ENCODE measurements at places on chromosomes 6 and 20. TPM values are rescaled to one million over a fixed set of nuclear protein-coding genes. Genes with fewer than 3 reads are reported as not detected.
A peak's percentile ranks its signal among the peaks of the same experiment; 100 is the strongest.

The SYTL3 gene
- 1.4 TPM for total RNA-seq

The VSX1 gene
- not detected for total RNA-seq

The SLC32A1 gene
- not detected for total RNA-seq

DNA sequence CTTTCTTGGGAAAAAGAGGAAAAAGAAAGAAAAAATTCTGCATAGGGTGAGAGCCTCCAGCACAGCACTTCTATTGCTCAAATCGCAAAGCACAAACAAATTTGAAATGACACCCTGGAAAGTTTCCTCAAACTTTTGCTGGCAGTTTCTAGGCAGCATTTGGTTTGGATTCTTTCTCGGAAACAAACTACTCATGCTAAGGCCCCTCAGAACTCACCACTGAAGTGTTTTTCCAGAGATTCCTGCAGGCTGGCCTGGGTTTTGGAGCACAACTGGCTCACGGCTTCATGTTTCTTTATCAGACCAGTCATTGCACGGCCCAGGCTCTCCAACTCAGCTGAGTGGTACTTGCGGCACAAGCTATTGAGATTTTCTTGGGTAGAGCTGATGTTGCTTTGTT is 237.8 kb downstream of the SYNE1 start:
- H3K36me3 ChIP-seq = no peaks in the 10 kb centered on the region
- DNase-seq = no peak
- H3K27me3 ChIP-seq = no peaks in the 10 kb centered on the region
- peak overlapping the region; percentile 87 for H3K27ac ChIP-seq

- H3K36me3 ChIP-seq = no peaks in the 10 kb centered on the region
- no peak overlapping the region for H3K27ac ChIP-seq
- no peaks in the 10 kb centered on the region for H3K4me1 ChIP-seq
- DNase-seq = no peak
- H3K4me3 ChIP-seq = no peak overlapping the region
- no peaks in the 10 kb centered on the region for H3K27me3 ChIP-seq
Observed at GRCh38 chr6:102986086-102986485, 1592.6 kb downstream of the GRIK2 start.

DNA sequence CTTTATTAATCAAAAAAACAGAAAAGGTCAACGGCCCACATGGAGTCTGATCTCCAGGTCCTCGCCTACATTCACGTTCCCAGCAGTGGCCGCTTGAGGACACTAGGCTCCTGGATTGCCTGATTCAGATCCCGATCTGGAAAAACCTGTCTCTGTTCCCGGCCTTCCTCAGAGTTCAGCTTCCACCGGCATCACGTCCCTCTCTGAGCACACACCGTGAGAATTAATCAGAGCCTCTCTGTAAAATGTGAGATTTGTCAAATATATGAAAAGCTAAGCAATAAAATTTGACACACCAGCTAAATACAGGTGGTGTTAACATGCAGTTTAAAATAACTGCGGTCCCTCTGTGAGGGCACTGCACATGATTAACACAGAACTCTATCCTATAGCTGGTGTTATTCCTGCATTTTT is 122.8 kb upstream of the COL21A1 start:
- peak overlapping the region; percentile 60 for H3K4me3 ChIP-seq
- peaks cover 52% of the 10 kb centered on the region for H3K4me1 ChIP-seq
- no peaks in the 10 kb centered on the region for H3K36me3 ChIP-seq
- no peak for DNase-seq
- no peaks in the 10 kb centered on the region for H3K27me3 ChIP-seq

DNA sequence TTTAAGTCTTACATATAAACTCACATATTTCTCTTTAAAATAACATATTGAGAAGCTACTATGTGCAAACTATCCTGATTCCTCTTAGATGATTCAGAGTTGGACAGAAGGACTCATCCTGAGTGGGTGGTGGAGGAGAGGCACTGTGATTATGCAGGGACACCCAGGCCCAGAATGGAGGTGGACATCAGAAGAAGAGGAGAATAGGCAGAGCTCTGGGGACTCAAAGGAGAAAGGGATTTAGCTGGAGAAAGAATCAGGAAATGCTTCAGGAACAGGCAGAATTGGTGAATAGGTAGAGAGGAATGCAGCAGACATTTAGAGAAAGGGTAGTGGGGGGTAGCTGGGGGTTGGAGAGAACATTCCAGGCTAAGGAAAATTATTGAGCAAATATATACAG is 17.4 kb downstream of the RCAN2 start:
- H3K36me3 ChIP-seq = peaks cover 2% of the 10 kb centered on the region
- no peaks in the 10 kb centered on the region for H3K27me3 ChIP-seq
- no peak overlapping the region for H3K4me3 ChIP-seq
- no peak for DNase-seq
- peaks cover 19% of the 10 kb centered on the region for H3K4me1 ChIP-seq
- peak overlapping the region; percentile 91 for H3K27ac ChIP-seq

DNA sequence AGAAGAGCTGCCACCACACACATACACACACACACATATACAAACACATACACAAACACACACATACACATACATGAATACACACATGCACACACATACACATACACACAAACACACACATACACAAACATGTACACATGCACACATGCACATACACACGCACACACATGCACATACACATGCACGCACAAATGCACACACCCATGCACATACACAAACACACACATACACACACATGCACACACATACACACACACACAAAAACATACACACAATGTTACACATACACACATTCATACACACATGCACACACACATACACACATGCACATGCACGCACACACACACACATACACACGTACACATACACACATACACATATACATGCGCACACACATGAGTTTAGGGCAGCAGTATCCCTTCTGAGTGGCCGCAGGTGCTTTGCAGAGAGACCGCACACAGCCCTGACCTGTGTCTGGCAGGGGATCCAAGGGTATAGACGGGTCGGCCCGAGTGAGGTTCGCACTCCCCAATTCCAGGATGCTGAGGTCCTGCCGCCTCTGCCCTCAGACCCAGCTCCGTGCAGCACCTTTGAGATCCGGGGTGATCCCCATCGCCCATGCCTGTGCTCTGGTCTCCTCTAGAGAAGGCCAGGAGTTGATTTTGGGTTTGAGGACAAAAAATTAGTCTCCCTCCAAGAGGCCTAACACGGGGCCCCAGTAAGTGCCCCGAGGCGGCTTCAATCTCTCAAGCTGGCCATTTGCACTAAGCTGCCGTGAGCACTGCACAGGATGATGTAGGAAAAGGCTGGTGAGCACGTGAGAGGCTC is 56.8 kb downstream of the TMEM242 start:
- peaks cover 2% of the 10 kb centered on the region for H3K27me3 ChIP-seq
- H3K4me1 ChIP-seq = peaks cover 18% of the 10 kb centered on the region
- no peak overlapping the region for H3K27ac ChIP-seq
- peaks cover 1% of the 10 kb centered on the region for H3K36me3 ChIP-seq
- H3K4me3 ChIP-seq = no peak overlapping the region

DNA sequence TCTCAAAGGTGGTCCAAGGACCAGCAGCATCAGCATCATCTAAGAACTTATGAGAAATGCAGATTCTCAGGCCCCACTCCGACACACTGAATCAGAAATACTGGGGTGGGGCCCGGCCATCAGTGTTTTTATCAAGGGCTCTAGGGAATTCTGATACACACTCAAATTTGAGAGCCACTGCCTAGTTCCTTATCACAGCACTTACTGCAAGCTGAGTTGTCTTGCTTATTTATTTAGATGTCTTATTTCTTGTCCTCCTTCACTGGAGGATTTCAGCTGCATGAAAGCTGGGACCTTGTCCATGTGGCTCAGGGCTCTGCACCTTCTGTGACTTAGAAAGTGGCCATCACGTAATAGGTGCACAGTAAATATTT is 139.4 kb upstream of the RREB1 start:
- DNase-seq = no peak
- no peak overlapping the region for H3K4me3 ChIP-seq
- no peaks in the 10 kb centered on the region for H3K36me3 ChIP-seq
- H3K4me1 ChIP-seq = peaks cover 4% of the 10 kb centered on the region
- peaks cover 2% of the 10 kb centered on the region for H3K27me3 ChIP-seq
